ENCODE measurements at places on chromosomes 16 and 17.

GRCh38 chr17:2218426-2218825 is 85.2 kb downstream of the SMG6 start:
- DNase-seq = no peak

DNA sequence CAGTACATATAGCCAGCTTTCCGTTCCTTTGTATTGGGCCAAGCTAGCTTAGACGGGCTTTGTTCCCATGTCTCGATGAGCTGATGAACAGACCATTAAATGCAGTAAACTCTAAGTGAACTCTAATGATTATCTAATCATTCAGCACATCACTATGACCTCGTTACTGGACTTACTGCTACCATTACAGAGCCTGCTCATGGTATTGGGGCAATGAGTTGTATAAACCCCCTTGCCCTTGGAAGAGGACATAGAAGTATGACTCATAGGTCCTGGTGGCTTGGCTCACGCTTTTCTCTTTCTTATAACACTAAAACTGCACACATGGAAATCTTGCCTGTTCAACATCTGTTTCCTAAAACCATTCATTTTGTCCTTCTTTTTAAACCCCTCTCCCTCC is 93.6 kb upstream of the DYNLRB2 start:
- DNase-seq = no peak

DNA sequence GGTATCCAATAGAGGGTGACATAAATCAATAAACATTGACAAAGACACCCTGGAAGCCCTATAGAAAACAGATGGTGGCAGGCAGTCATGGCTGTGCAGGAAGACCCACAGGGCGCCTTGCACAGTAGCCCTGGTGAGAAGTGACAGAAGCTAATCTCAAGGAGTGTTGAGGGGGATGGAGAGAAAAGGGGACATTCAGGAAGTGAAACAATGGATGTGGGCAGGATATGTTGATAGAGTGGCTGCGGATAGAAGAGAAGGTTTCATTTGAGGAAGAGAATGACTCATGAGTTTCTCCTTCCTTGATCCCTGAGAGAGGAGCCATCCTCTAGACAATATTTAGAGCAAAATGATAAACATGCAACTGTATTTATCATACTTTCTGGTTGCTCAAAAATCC is 468.8 kb upstream of the HSBP1 start:
- DNase-seq = no peak

- DNase-seq = no peak
Measured at GRCh38 chr16:56710181-56710737, 19.7 kb upstream of the NUP93 start.

- no peak for DNase-seq
Measured at GRCh38 chr16:14494396-14494966, 135.6 kb downstream of the PARN start.

GRCh38 chr16:63188086-63188771 is 1152.0 kb upstream of the CDH8 start:
- DNase-seq = no peak

DNA sequence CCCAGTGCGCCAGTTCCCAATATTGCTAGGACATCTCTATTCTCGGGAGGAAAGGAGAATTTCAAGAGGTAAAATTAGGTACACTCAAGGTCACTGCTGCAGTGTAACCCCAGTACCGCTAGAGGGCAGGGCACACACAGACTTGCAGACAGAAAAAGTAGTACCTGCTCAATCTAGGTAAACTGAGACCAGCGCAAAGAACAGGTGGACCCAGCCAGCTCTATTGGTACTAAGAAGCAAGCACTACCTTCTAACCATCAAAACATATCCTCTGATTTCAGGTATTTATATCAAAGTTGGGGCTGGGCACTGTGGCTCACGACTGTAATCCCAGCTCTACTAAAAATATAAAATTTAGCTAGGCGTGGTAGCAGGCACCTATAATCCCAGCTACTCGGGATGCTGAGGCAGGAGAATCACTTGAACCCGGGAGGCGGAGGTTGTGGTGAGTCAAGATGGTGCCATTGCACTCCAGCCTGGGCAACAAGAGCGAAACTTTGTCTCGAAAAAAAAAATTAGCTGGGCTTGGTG is 3.6 kb upstream of the WDR81 start:
- DNase-seq = peak; percentile 69

DNA sequence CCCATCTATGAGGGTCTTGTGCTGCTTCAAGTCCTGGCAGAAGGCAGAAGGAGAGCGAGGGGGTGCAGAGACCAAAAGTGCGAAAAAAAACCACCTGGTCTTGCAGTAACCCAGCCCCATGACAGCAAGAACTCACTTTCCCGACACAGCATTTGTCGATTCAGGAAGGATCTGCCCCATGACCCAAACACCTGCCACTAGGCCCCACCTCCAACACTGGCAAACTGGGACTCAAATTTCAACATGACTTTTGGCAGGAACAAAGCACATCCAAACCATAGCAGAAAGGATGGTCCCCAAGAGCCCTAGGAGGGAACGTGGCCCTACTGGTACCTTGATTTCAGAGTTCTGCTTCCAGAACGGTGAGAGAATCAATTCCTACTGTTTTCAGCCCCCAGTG is 34.7 kb upstream of the KLHDC4 start:
- DNase-seq = no peak

DNA sequence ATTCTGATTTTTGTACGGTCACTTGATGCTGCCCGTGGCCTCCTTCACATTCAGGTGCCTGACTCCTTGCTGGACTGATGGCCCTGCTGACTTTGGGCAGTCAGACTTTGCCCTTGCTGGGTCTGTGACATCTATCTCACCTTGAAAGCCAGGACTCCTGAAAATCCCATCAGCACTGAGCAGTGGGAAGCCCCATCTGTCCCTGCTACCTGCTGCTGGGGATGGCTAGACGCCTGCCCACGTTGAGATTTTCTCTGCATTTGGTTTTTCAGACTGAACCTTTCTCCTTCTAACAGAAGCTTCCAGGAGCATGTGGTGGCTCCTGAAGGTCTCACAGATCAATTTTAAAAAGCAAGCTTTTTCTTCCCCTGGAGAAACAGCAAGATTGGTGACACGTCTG is 10.2 kb upstream of the ZNF18 start:
- DNase-seq = no peak

GRCh38 chr17:46124695-46125592 is 68.3 kb downstream of the KANSL1 start:
- no peak for DNase-seq

DNA sequence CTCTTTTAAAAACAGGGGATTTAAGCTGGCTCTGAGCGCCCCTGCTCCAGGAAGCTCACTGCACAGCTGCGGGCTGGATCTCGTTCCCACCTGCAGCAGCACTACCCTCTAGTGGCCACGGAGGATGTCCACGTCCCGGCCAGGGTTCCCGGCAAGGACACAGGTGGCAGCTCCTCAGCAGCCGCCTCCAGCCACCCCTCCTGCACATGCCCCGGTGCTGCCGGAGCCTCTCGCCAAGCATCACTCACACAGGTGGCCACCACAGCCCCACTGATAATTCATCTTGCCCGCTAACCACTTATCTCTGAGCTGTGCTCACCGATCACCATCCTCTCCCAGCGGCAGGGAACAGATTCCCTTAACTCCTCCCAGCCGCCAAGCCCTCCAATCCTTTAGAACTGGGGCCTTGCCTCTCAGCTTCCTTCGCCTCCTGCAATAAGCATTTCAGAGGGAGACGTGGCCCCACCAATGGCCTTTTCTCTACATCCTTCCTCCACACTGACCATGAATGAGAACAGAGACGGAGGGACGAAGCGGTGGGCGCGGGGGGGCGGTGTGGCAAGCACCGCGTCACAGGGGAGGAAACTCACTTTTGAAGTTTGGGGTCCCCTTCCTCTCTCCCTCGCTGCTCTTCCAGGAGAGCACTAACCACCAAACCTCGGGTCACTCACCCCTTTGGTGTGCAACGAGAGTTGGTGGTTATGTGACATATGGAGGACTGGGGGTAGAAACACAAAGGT is 222.1 kb downstream of the RBFOX3 start:
- DNase-seq = no peak

DNA sequence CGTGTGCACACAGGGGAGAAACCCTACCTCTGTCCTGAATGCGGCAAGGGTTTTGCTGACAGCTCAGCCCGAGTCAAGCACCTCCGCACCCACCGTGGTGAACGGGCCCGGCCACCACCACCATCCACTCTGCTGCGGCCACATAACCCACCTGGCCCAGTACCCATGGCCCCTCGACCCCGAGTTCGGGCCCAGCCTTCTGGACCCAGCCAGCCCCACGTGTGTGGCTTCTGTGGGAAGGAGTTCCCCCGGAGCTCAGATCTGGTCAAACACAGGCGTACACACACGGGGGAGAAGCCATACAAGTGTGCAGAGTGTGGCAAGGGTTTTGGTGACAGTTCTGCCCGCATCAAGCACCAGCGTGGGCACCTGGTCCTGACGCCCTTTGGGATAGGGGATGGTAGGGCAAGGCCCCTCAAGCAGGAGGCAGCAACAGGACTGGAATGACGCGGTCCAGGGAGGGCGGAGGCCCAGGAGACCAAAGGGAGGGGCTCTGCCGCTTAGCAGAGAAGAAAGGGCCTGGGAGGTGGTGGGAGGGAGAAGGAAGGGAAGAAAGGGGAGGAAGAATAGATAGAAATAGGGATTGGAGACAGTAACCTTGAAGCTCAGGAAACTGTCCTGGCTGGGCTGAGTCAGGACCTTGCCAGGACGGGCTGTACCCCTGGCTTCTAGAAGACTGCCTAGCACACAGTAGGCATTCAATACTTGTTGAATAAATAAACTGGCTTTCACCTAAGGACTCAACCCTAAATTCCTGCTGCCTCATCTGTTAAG is 3.6 kb downstream of the ZNF48 start:
- no peak for DNase-seq

- DNase-seq = no peak
Measured at GRCh38 chr17:59439262-59439661, 107.8 kb downstream of the YPEL2 start.

GRCh38 chr16:87141402-87141801 is 175.8 kb downstream of the C16orf95 start:
- no peak for DNase-seq

- no peak for DNase-seq
Measured at GRCh38 chr17:76051561-76051960, 20.8 kb downstream of the SRP68 start.

DNA sequence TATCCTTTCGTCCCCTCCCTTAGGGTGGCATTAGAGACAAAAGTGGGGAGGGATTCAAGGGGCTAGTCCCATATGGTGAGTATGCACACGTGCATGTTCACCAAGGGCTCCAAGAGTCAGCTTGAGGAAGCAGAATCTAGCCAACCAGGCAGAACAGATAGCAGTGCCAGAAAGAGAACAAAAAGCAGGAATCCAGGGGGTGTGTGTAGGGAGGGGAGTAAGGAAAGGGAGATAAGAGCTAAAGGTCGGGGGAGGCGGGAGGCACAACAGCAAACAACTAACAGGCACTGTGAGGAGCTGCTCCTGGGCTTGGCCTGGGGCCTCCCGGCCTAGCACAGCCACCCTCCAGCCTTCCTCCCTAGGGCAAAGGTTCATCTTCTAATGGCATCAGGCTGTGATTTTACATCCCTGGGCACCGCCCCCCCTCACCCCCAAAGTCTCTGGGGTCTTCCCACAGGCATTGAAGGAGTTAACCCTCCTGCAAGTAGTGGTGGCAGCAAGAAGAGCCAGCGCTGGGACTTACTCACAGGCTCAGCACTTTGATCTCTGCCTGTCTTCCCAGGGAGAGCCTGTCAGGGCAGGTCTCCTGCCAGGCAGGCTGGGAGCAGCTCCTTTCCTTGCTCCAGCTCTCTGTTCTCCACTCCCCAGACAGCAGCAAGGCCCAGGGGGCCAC is 12.4 kb upstream of the SUPT4H1 start:
- DNase-seq = no peak

DNA sequence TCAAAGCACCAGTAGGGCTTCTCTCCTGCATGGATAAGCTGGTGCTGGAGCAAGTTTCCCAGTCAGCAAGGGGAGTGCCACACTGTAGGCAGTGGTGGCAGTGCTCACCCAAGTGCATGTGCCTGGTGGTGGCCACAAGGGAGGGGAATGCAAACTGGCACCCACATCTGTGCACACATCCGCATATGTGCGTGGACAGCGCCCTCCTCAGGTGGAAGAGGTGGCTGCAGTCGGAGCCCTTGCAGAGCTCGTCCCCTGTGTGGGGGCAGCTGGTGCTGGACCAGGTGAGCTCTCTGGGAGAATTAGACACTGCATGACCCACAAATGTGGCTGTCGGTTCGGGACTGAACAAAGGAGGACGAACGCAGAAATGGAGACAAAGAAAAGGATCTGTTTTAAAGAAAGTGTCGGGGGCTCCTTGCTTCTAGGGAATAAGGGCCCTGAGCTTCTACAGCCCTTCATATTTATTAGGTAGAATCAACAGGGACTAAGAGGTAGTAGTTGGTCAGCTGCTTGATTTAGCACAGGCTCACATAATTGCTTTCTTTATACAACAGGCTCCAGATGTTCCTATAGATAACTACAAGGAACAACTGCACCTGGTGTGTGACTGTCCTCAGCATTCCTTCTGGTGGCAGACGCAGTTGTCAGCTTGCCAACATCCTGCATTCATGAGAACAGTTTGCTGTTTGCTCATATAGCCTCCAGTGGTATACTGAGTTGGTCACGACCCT is 5.3 kb upstream of the ZNF689 start:
- DNase-seq = peak; percentile 40

DNA sequence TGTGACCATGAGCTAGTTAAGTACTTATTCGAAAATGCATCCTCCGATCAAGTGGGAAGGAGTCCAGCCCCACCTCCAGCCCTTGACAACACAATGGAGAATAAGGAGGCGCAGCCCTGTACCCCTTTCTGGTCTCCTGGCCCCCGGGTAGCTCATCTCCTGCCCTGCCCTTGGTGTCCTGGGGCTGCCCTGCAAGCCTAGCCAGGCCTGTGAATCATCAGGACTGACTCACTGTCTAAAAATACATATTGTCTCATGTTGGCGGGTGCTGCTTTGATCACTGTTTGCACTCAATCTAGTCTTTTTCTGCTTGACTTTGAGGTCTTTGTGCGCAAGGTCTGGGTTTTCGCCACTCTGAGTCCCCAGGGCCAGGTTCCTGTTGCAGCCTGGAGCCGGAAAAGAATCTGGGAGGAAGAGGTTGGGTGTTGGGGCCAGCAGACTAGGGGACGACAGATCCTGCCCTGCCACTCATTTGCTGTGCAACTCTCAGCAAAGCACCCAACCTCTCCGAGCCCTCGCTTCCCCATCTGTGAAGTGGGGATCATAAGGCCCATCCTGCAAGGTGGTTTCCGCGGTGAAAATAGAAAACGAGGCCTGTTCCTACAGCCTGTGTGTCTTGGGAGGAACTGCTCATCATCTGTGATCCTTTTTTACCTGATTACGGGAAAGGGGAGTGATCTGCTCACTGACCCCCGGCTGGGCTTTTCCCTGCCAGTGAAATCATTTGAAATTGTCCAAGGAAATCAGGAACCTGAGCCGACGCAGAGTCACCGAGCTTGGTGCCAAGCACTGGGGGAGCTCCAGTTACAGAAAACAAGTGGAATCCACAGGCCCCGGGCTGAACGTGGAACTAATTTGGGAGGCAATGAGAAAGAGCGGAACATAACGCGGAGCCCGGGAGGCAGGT is 230.4 kb downstream of the PARN start:
- DNase-seq = no peak
